ENCODE measurements at places on chromosomes 11 and 22.

DNA sequence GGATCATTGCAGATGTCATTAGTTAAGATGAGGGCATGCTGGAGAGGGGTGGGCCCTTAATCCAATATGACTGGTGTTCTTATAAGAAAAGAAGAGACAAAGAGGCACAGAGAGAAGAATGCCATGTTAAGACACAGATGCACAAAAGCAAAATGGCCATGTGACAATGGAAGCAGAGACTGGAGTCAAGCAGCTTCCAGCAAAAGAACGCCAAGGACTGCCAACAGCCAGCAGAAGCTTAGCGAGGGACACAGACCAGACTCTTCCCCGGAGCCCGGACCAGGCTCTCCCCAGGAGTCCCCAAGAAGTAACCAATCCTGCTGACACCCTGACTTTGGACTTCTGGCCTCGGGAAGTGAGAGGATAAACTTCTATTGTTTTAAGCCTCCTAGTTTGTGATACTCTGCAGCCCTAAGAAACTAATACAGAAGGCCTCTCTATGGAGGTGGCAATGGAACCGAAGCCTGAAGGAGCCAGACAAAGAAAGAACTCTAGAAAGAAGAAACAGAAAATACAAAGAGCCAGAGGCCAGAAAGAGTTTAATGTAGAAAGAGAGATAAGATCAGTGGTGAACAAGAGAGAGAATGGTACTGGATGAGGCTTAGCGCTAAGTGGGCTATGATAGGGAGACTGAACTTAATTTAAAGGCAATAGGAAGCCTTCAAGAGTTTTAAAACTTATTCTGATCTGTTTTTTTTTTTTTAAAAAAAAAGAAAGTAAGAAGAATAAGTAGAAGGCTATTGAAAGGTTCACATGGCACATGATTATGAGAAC is 27.7 kb downstream of the PRCP start:
- DNase-seq = no peak

DNA sequence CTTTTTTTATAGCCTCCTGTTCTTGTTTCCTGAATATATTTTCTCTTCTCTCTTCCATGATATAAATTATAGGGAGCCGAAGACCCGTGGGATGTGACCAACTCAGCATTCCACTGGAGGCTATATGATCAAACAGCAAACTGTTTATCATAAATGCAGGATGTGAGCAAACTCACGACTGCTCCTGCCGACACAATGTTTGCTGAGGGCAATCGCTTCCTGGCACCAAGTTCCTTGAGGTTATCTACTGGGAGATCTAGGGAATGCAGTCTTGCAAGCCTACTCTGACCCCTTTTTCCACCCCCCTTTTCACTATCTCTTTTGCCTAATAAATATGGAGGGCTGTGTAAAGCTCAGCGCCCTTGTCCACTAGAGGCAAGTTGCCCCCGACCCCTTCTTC is 13.5 kb upstream of the PLAAT4 start:
- no peak for DNase-seq

DNA sequence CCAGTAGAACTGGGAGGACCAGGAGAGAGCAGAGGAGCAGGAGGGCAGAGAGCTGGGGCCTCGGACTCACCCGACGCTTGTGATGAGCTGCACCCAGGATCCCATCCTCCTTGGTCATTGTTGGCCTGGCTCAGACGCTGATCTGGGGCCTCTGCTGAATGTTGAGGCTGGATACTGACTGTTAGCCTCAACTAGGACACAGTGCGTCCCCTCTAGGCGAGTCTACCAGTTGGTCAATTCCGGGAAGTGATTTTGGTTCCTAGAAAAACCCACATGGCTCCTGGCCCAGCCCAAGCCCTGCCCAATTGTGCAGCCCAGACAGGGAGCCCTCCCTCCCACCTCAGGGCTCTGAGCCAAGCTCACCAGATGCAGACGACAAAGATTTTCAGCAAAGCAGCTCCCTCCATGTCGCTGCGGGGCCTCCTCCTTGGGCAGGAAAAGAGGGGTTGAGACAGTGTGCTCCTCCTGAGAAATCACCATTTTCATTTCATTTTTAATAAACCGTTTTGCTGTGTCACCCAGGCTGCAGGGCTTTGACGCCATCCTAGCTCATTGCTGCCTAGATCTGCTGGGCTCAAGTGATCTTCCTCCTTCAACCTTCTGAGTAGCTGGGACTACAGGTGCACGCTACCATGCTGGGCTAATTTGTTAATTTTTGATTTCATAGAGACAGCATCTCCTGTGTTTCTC is at the start of gene APOL4:
TSS of gene APOL4 (minus strand) at position 180 of the 690 bp plus-strand sequence. CDS start at position 105, 75 bp downstream.
- no peak for DNase-seq

- DNase-seq = no peak
Measured at GRCh38 chr11:63917692-63918506, 935 bp upstream of the RCOR2 start.

DNA sequence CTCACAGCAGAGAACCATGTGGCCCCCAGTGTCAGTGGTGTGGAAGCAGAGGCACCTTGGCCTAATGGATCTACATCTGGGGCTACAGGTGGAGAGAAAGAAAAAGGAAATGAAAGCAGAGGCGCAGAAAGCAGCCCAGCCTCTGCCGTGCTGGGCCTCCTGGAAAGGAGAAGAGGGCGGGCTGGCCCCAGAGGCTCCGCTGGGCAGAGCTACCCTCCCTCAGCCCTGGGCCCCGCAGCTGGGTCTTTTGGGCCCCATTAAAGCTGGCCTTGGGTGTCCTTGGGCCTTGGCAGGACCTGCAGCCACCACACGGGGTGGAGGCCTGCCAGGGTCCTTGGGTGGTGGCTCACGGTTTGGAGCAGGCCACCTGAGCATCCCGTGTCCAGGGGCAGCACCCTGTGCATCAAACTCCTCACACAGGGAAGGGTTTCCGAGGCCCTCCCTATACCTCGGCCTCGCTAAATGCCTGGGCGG is 31.6 kb upstream of the GAL start:
- no peak for DNase-seq

- DNase-seq = no peak
Measured at GRCh38 chr22:35921044-35921443, 107.6 kb downstream of the RBFOX2 start.

DNA sequence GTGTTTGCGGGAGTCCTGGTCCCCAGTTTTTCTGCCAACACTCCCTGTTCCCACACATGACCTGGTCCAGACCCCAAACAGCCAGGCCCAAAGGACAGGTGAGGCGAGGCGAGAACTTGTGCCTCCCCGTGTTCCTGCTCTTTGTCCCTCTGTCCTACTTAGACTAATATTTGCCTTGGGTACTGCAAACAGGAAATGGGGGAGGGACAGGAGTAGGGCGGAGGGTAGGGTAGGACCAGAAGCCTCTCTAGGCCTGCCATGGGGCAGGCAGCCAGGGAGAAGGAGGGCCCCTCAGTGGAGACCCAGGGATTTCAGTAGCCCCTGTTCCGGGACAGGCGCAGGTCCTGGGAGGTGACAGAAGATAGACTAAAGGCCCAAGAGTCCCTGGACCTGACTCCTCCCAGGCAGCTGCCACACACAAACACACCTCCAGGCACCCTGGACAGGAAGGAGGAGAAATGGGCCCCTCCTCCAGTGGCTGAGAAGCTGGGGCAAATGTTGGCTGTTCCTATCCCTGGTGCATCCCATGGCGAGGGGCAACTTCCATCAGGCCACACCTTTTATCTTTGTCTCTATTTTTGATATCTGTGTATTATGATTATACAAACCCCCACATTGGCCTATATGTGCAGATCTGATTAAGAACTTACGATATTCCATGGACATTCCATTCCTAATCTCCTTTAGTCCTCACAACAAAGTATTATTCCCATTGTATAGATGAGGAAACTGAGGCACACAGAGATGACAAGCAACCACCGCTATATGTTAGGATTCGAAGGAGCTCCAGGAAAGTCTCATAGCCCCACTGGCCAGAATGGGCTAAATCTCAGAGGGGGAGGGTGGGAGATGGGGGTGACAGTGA is 626 bp upstream of the F2 start:
- no peak for DNase-seq

DNA sequence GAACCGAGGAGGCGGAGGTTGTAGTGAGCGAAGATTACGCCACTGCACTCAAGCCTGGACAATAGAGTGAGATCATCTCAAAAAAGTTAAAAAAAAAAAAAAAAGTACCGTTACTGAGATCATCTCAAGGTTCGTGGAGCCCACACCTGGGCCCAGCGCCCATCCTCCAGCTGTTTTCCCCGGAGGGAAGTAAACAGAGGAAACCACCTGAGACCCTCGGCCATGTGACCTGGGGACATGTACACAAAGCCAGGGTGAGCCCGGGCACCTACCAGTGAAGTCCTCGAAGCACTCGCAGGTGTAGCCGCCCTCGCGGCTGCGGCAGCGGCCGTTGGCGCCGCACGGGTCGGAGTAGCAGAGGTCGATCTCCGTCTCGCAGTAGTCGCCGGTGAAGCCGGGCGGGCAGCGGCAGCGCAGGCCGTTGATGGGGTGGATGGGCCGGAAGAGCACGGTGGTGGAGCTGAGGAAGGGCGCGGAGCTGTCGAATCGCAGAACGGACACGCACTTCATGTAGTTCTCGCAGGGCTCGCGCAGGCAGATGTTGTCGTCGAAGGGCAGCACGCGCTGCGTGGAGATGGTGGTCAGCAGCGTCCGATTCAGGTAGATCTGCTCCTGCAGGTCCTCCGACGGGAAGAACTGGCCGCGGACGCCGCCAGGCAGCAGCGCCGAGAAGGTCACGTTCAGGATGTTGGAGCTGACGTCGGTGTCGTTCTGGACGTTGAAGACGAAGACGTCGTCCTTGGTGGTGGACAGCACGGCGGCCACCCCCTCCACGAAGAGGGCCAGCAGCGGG is 73.8 kb downstream of the CELSR1 start:
- no peak for DNase-seq

GRCh38 chr11:4884361-4884760 is 2.7 kb downstream of the OR51T1 start:
- DNase-seq = no peak

DNA sequence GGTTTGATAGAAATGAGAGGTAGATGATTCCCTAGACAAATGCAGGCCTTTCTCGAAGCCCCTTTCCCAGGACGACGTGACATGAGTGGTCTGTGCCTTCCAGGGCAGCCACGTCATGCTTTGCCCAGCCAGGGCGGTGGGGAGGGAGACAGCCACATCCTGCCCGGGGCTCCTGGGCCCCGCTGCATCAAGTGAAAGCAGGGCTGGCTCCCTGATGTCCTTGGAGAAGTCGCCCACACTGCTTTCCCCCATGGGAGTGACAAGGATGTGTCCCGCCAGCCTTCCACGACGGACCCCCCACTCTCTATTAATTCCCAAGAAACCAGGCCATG is 13.2 kb downstream of the PPARA start:
- no peak for DNase-seq

DNA sequence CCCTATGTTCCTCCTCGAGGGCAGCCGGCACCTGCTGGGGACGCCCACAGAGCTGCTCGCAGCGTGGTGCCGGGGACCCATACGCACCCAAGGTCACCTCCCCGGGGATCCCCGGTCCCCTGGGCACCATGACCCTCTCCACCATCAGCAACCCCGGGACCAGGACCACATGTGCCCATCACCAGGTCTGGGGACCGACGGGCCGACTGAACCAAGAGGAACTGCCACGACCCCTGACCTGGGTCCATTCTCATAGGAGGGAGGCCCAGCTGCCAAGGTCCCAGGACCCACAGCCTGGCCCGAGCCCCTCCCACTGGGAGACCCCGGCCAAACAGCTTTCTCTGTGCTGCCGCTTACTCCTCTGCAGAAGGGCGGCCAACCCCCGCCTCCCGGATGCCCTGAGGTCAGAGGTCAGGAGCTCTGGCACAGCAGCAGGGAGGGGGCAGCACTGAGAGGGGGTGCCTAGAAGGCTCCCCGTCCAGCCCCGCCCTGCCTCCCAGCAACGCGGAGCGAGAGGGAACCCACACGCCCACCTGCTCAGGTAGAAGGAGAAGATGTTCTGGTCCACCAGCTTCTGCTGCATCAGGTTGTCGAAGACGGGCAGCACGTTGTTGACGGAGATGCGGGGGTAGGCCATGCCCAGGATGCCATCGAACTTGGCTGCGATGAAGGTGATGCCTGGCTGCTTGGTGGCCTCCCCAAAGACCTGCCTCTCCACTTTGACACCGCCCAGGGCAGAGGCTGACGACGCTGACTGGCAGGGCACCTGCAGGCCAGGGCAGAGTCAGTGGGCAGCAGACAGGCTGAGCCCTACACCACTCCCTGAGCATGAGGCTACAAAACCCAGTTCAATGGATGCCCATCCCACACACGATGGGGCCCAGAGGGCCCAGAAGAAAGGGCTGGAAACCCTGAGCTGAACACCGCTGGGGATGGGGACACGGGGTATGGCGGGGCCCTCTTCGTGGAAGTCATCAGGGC is 6.6 kb downstream of the CTSD start:
- no peak for DNase-seq

- DNase-seq = no peak
Measured at GRCh38 chr11:36048496-36049247, 104.8 kb downstream of the LDLRAD3 start.

DNA sequence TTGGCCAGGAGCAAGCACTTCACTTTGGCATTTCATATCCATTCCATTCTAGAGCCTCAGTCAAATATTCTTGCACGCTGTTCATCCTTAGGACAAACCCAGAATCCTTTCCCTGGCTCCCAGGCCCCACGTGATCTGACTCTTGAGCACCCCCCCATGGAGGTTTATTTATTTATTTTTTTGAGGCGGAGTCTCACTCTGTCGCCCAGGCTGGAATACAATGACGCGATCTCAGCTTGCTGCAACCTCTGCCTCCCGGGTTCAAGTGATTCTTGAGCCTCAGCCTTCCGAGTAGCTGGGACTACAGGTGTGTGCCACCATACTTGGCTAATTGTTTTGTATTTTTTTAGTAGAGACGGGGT is 12.7 kb upstream of the TSGA10IP start:
- no peak for DNase-seq

DNA sequence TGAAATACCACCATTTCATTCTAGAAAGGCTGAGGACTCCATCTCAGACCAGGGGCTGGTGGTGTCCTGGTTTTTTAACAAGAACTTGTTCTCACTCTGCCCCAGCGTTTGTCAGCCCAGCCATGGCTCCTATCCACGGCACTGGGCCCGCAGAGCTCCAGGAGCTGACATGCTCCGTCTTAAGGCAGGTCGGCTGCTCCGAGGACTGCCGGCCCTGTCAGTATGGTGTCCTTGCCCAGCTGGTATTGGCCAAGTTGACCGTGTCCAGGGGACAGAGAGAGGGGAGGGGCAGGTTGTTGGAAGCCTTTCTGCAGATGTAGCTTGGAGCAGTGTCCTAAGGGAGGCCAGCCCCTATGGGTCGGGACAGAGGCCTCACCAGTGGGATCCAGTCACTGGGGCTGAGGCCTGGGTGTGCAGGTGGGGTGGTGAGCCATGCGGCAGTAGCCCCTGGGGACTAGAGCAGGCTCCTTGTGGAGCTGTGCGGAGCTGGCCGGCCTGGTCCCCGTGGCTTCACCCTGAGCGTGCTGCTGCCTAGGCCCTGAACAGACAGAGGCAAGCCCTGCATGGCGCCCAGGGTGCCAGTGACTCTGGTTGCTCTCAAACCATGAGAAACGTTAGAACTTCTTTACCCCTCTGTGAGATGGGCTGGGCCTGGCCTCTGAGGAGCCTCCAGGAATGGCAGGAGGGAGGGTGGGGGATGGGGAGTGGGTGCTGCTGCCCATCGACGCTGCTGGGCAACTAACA is 39.9 kb upstream of the KCNQ1OT1 start:
- no peak for DNase-seq
